Renal cortex interstitium (tissue), 15 donors: ENCODE measurements at places on chromosomes 1 and 21.

DNA sequence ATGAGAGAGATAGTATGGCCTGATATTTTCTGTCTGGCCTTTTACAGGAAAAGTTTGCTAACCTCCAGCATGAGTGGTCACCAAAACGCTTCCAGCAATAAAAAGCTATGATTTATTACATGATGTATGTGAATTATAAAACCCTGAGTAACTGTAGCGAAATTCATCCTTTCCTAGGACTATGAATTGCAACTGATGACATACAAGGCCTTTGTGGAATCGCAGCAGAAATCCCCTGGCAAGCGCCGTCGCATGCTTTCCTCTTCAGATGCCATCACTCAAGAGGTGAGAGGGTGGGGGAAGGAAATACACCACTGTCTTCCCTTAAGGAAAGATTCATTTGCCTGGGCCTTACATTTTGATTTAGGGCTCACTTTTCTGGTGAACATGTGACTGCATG lies 117.9 kb downstream of the MACF1 start:
- no peak for DNase-seq

DNA sequence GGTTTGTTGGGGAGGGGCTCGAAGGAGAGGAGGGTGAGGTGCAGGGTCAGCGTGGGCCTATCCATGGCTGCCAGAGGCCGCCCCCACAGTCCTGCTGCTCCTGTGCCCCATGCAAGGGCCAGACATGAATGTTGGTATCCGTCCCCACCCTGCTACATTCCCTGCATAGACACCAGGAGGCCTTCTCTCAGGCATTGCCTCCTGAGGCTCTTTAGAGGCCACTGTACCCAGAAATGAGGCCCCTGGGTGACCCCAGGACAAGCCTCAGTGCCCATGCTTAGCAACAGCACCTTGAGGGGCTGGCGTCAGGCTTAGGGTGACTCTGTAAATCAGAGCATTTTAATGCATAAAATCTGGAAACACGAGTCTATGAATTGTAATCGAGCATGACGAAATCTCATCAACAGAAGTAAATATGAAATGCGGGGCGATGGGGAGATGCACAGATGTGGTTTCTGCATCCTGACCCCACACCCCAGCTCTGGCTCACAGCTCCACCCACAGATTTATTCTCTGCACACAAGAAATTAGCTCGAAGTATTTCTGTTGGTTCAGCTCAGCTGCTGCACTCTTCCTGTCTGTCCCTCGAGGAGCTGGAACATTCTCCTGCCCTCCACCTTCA lies 124.0 kb upstream of the CSF3R start:
- no peak for DNase-seq

- no peak for DNase-seq
These were observed 39.9 kb upstream of the HMGN1 start for GRCh38 chr21:39388811-39389155.

GRCh38 chr1:20211511-20211931 lies 25.2 kb upstream of the PLA2G2C start:
- no peak for DNase-seq

- DNase-seq: no peak
These were observed 617.5 kb downstream of the PTPRU start for GRCh38 chr1:29853716-29854330.

- DNase-seq: no peak
These were observed 8.8 kb downstream of the C8A start for GRCh38 chr1:56863265-56863992.

DNA sequence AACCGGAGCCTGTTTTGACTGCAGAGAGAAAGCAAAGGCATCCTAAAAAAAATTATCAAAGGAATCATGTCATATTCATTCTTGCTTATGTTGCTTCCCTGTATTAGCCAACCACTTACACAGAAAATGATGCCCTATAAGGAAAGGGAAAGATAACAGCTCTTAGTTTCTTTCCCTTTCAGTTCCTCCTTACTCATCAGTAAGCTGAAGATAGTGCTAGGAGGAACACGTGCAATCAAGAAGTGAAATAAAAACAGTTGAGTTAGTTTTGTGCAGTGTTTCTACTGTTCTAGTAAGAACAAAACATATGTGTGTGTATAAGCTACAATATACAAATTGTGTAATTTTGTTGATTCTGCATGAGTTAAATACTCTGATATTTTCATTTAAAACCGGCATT lies 45.3 kb upstream of the MTF2 start:
- no peak for DNase-seq

- DNase-seq: no peak
These were observed 7.0 kb downstream of the S100A10 start for GRCh38 chr1:151986501-151987190.

DNA sequence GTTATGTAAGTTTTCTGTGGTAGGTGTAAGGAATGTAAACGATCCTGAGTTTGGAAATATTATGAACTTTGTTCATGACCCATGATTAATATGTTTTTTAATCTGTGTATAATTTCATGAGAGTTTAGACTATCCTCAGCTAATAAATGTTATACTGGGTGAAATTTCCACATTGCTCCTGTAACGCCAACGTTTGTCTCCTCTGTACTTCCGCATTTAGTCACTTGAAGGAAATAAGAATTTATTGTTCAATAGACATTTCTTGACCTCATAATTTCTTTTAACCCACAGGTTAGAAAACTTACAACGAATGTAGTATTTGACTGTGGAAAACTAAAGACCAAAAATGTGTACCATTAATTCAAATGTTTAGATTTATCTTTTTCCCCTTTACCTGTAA lies 876 bp downstream of the KCNJ15 start:
- no peak for DNase-seq

- no peak for DNase-seq
These were observed 5.2 kb upstream of the LHX4 start for GRCh38 chr1:180224902-180225301.

- peak; percentile 31 for DNase-seq
These were observed 67.3 kb upstream of the AKT3 start for GRCh38 chr1:243917177-243917862.

DNA sequence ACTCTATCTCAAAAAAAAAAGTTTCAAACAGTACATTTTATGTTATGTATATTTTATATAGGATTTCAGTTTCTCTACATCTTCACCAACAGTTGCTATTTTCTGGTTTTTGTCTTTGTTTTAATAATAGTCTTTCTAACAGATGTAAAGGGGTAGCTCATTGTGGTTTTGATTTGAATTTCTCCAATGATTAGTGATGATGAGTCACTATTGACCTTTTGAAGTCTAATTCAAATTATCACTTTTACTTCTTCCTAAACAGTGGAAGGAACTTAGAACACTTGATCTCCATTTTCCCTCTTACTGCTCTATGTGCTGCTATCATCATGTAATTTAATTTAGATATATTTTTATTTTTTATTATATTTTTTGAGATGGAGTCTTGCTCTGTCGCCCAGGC lies 31.7 kb upstream of the SHCBP1L start:
- DNase-seq: no peak

- DNase-seq: no peak
These were observed 94.2 kb downstream of the AK5 start for GRCh38 chr1:77375990-77376389.

GRCh38 chr21:41170442-41170841 lies 2.5 kb downstream of the BACE2 start:
- no peak for DNase-seq

DNA sequence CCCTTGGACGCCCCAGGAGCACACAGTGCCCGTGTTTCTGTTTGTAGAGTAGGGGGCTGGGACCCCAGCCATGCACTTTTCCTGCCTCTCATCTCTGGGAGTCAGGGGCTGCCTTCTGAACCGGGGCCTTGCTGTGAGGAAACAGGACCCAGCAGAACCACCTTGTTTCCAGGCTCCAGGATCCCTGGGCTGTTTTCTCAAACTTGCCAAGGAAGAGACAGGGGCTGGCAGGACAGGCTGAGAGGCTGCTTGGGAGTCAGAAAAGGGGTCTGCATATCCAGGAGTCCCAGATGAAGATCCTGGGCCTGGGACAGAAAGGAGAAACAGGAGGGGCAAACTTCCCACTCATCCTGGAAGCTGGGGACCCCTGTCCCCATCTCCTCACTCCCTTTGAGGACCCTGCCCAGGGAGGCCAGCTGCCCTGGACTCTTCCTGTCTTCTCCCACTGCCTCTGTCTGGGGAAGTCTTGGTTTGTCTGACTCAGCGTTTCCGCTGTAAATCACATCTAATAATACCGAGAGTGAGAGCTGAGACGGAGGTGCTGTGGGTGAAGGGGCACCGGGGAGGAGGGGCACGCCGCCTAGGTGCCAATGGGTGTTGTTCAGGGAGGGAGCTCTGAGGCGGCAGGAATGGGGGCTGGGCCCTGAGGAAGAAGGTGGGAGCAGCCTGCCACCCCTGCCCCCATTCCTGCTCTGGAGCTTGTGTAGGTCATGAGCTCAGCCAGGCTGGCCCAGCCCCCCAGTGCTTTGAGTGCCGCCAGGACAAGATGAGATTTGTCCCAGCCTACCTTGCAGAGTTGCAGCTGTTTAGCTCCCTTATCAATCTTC lies 16.7 kb downstream of the POU3F1 start:
- DNase-seq: no peak
